ENCODE measurements at places on chromosomes 11 and 22.

DNA sequence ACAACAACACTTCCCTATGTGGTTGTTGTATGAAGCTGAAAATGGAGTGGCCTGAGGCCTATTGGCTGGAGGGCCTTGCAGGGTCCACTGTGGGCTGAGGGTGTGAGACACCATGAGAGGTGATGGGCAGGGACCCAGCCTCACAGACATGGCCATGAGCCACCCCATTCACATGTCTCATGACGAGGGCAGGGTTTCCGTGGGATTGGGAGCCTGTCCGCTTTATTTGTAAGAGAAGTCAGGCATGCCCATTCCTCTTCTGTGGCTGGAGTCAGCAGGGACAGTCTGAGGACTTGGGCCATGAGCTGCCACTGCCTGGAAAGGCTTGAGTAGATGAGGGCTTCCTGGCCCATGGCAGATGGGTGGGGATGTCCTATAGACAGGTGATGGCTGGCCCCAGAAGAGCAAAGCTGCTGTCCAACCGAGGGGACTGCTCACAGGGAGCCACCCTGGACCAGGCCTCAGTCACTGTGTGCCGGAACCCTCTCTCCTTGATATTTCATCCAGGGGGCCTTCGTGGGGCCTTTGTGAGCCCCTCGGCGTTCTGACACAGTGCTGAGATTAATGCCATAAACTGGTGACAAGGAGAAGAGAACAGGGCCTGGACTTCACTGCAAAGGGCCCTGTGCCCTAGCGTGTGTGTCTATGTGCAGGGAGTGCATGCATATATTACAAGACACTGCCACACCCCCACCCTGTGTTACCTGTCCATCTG lies 971.9 kb downstream of the BRD1 start:
- no peak for DNase-seq

DNA sequence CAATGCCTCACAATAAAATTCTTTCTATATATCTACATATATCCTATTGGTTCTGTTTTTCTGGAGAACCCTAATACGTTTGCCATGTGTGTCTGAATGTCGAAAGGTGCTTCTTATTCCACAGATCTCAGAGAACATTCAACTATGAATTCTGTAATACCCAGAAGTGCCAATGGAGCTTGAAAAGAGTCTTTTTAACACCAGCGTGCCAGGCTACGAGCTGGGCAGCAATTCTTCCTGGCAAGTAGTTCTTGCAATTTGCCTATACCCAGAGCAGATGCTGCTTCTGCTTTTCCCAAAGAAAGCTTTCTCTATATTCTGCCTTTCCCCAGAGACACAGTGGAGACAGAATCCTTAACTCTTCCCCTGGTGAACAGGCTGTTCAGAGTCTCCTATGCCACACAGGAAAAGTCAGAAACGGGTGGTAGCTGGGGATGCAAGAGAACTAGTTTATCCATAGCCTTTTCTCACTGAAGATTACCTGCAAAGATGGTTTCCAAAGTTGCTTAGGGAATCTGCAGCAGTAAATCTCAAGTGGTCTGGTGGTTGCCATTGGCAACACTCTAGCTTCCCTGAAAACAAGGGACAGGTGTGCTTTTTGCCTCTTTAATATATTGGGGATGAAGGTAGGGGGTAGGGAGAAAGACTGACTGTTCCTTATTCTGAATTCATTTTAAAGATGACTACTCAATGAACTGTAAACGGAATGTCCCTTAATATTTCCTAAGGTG lies 16.8 kb upstream of the PAFAH1B2 start:
- no peak for DNase-seq

- DNase-seq: peak; percentile 59
Observed at GRCh38 chr11:115710426-115710825, 206.2 kb upstream of the CADM1 start.

DNA sequence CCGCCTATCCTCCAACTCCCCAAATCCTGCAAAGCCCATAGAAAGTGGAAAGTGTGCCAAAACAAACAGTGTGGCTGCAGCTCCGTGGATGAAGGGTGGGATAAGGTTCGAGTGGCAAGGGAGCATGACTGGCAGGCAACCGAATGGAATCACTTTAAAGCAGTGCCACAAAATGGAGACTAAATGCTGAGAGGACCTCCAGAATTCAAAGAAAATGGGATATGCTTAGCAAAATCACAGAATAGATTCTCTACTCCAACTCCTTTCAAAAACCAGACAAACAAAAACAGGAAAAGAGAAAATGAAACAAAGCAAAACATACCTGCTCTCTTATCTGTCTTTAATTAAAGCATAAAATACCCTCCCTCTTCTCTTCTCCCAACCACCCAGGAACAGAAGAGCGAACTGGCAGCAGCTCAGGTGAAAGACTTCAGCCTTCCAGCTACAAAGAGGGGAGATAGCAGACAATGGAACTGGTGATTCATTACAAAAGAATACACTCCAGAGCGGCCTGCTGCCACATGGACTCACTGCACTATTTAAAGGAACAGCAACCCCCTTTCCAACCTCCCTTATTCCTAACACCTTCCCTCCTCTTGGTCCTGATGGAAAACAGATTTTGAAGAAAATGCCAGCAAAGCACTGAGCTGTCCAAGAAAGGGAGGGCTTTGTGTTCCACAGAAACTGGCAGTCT lies 118.5 kb downstream of the APOL5 start:
- DNase-seq: no peak

- DNase-seq: no peak
Observed at GRCh38 chr11:28849053-28849452, 740.9 kb downstream of the METTL15 start.

- no peak for DNase-seq
Observed at GRCh38 chr22:39095971-39096370, 1.1 kb upstream of the APOBEC3H start.
